ENCODE measurements at places on chromosomes 1 and 21. TPM values are rescaled to one million over a fixed set of nuclear protein-coding genes. Genes with fewer than 3 reads are reported as not detected.

DNA sequence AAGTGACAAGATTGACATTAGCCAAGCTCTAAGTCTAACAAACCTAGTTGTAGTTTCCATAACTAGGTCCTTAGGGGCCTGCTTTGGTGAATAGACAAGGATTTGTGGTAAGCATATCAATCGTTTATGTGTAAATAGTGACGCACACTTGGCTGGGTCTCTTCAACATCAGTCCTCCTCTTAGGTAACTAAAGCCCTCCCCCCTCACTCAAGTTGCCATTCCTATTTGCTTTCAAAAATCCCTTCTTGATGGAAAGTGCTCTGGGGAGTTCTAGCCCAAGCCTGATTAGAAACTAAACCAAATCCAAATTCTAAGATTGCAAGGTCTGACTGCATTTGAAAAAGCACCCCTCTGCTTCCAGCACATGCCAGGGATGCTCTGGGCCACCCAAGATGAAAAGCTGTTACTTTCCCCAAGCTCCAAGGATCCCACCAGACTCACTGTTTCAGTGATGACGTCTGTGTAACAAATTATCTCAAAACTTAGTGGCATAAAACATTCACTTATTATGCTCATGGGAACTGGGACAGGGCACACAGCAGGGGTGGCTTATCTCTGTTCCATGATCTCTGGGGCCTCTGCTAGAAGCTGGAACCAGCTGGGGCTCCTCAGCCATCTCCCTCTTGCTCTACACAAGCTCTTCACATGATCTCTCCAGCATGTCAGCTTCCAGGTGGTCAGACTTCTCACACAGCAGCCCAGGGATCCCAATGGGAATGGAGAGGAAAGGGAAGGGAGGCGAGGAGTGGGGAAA is 74.1 kb downstream of the RRAGC start:
- no peaks in the 10 kb centered on the region for H3K36me3 ChIP-seq
- no peak for DNase-seq
- no peak overlapping the region for H3K27ac ChIP-seq
- H3K27me3 ChIP-seq: peaks cover 2% of the 10 kb centered on the region
- peaks cover 7% of the 10 kb centered on the region for H3K4me1 ChIP-seq
- no peak overlapping the region for H3K4me3 ChIP-seq

- no peaks in the 10 kb centered on the region for H3K27me3 ChIP-seq
- DNase-seq: no peak
- H3K27ac ChIP-seq: no peak overlapping the region
- no peaks in the 10 kb centered on the region for H3K36me3 ChIP-seq
These were observed 27.6 kb upstream of the NBL1 start for GRCh38 chr1:19616489-19616888.

DNA sequence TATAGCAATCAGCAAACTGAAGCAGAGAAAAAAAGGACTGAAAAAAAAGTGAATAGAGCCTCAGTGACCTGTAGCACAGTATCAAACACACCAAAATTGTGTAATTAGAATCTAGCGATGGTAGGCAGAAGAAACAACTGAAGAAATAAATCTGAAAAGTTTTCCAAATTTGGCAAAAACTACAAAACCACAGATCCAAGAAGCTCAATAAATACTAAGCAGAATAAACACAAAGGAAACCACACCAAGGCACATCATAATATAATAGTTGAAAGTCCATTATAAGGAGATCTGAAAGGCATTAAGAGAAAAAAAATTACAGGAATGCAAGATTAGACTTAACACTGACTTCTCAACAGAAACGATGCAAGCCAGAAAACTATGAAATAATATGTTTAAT is 7.1 kb upstream of the IL12RB2 start:
- H3K4me3 ChIP-seq: no peak overlapping the region
- H3K36me3 ChIP-seq: no peaks in the 10 kb centered on the region
- no peaks in the 10 kb centered on the region for H3K4me1 ChIP-seq
- DNase-seq: no peak

DNA sequence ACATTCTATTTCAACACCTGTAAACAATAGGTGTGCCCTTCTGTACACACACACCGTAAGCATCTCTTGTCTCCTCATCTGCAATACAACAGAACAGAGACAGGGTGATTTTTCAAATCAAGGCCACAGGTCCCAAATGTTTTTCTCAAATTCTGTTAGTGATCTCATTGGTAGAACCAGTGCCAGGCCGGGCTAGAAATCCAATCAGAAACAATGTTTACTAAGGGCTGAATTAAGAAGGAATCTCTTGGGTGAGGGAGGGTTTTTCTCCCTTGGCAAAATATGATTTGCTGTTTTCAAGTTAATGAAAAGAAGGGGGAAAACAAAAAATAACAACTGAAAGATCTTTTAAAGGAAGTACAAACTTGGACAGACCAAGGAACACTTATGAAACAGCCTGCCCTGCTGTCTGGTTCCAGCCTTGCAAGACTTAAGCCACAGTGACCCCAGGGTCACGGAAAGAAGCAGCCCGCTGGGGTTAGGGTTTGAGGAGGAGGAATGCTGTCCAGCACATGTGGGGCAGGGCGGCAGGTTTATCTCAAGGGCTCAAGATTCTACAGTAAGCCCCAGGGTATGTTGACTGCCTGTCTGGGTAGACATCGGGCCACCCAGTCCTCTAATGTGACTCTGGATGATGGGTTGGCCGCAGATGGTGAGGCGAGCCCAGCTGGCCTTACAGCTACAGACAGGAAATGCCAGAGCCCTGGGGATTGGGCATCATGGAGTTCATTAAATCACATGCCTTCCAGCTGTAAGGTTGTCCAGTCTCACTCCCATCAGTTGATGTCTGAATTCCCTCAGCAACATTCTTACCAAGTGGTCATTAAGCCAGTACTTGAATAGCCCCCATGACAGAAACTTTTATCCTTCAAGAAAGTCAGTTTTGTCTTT is 73.3 kb upstream of the SLC44A3 start:
- H3K36me3 ChIP-seq: no peaks in the 10 kb centered on the region
- H3K27ac ChIP-seq: no peak overlapping the region
- no peak for DNase-seq
- H3K4me1 ChIP-seq: peaks cover 9% of the 10 kb centered on the region
- H3K27me3 ChIP-seq: peaks cover 2% of the 10 kb centered on the region
- H3K4me3 ChIP-seq: no peak overlapping the region

GRCh38 chr21:32710069-32710784 is 17.6 kb downstream of the SYNJ1 start:
- no peak for DNase-seq
- H3K4me3 ChIP-seq: no peak overlapping the region
- no peaks in the 10 kb centered on the region for H3K27me3 ChIP-seq
- no peaks in the 10 kb centered on the region for H3K36me3 ChIP-seq

- no peaks in the 10 kb centered on the region for H3K4me1 ChIP-seq
- H3K4me3 ChIP-seq: no peak overlapping the region
- H3K36me3 ChIP-seq: no peaks in the 10 kb centered on the region
- H3K27me3 ChIP-seq: no peaks in the 10 kb centered on the region
- H3K27ac ChIP-seq: no peak overlapping the region
These were observed 556.8 kb downstream of the PTPRU start for GRCh38 chr1:29793101-29793546.

GRCh38 chr1:163875927-163876320 is 554.2 kb downstream of the NUF2 start:
- DNase-seq: no peak
- peak overlapping the region; percentile 9 for H3K27ac ChIP-seq

- H3K4me1 ChIP-seq: peaks cover 5% of the 10 kb centered on the region
- H3K36me3 ChIP-seq: no peaks in the 10 kb centered on the region
- DNase-seq: no peak
- H3K27me3 ChIP-seq: no peaks in the 10 kb centered on the region
- no peak overlapping the region for H3K27ac ChIP-seq
These were observed 250.8 kb downstream of the FAM72C start for GRCh38 chr1:143721024-143721373.

Gene ANXA9
- total RNA-seq: not detected

Gene MSH4
- 0.44 TPM for total RNA-seq

DNA sequence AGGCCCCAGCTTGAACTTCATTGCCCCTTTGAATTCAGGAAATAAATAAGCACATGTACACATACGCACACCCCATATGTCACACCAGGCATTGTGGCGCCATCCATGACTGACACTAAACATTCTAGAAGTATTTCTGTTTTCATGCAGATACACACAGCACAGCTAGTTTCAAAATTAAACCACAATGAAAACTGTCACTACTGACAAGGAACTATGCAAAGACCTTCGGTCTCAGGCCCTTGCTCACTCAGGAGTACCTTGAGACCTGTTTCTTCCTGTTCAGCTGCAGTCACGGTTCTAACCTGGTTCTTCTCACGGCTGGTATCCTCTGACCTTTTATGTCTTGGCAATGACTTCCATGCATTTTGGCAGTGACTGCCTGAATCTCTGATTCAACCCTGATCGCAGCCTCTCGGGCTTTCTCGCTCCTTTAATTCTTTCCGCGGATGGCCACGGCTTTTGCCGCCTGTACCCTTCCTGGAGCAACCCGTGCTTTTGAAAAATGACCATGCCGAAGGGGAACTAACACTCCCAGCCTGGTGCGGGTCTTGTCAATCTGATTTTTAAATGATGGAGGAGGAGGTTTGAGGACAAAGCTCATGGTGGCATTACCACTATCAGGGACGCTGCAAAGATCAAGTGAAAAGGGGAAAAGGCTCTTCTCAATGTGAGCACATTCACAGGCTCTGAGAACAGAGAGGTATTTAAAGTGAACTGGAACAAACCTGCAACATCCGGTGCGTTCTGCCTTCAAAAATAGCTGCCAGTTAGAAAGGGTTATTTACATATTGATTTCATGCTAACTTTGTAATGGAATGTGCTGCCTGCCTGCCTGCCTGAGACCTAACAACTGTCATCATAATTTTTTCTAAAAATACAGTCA is 384.6 kb downstream of the RRAGC start:
- H3K4me1 ChIP-seq: peaks cover 8% of the 10 kb centered on the region
- H3K36me3 ChIP-seq: no peaks in the 10 kb centered on the region
- DNase-seq: no peak
- peaks cover 2% of the 10 kb centered on the region for H3K27me3 ChIP-seq

Gene SSX2IP
- 7.3 TPM for total RNA-seq

GRCh38 chr1:94020764-94021579 is 100.0 kb downstream of the ABCA4 start:
- peaks cover 5% of the 10 kb centered on the region for H3K27me3 ChIP-seq
- H3K36me3 ChIP-seq: peaks cover 31% of the 10 kb centered on the region
- peak overlapping the region; percentile 34 for H3K27ac ChIP-seq
- peaks cover 37% of the 10 kb centered on the region for H3K4me1 ChIP-seq

GRCh38 chr1:198656500-198656932 is 17.7 kb downstream of the PTPRC start:
- no peak for DNase-seq
- H3K36me3 ChIP-seq: no peaks in the 10 kb centered on the region
- peak overlapping the region; percentile 59 for H3K27ac ChIP-seq
- peaks cover 2% of the 10 kb centered on the region for H3K27me3 ChIP-seq
- H3K4me3 ChIP-seq: no peak overlapping the region

- H3K27ac ChIP-seq: no peak overlapping the region
- H3K4me1 ChIP-seq: no peaks in the 10 kb centered on the region
- no peak overlapping the region for H3K4me3 ChIP-seq
- H3K27me3 ChIP-seq: no peaks in the 10 kb centered on the region
- no peaks in the 10 kb centered on the region for H3K36me3 ChIP-seq
These were observed 279.5 kb downstream of the DUSP10 start for GRCh38 chr1:221462345-221462744.

DNA sequence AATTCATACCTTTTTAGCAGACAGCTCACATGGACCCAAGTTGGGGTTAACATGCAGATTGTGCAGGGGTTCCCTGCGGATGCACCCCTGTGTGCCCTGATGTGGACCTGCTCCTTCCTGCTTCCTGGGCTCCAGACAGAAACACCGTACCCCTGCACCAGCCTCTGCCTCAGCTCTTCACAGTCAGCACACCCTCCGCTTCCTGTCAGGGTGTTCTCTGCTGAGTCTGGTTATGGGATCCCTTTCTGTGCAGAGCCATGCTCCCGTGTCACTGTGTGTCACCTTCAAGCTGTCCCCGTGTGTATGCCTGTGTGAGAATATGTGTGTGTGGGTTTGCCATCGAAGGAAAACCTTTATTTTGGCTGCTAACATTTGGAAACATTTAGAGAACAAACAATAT is 48.7 kb upstream of the KCNJ15 start:
- H3K4me3 ChIP-seq: no peak overlapping the region
- peaks cover 3% of the 10 kb centered on the region for H3K27me3 ChIP-seq
- peaks cover 13% of the 10 kb centered on the region for H3K36me3 ChIP-seq
- peak overlapping the region; percentile 3 for H3K27ac ChIP-seq

GRCh38 chr1:42891465-42892138 is 45.2 kb downstream of the ZNF691 start:
- no peaks in the 10 kb centered on the region for H3K27me3 ChIP-seq
- H3K4me3 ChIP-seq: no peak overlapping the region
- no peaks in the 10 kb centered on the region for H3K36me3 ChIP-seq
- DNase-seq: no peak

Gene ACOT11
- 35.6 TPM for total RNA-seq

- H3K36me3 ChIP-seq: no peaks in the 10 kb centered on the region
- peaks cover 41% of the 10 kb centered on the region for H3K4me1 ChIP-seq
- H3K4me3 ChIP-seq: no peak overlapping the region
- peaks cover 3% of the 10 kb centered on the region for H3K27me3 ChIP-seq
These were observed 336.0 kb upstream of the NR5A2 start for GRCh38 chr1:199691540-199691939.

Gene TMEM200B
- 0.95 TPM for total RNA-seq

GRCh38 chr1:238177960-238178645 is 287.4 kb upstream of the ZP4 start:
- H3K27ac ChIP-seq: no peak overlapping the region
- DNase-seq: no peak
- no peaks in the 10 kb centered on the region for H3K4me1 ChIP-seq
- H3K27me3 ChIP-seq: peaks cover 1% of the 10 kb centered on the region
- no peak overlapping the region for H3K4me3 ChIP-seq

Gene KCNQ4
- total RNA-seq: 1.5 TPM

Gene ACTL8
- total RNA-seq: 0.26 TPM

Gene CELA3B
- not detected for total RNA-seq

DNA sequence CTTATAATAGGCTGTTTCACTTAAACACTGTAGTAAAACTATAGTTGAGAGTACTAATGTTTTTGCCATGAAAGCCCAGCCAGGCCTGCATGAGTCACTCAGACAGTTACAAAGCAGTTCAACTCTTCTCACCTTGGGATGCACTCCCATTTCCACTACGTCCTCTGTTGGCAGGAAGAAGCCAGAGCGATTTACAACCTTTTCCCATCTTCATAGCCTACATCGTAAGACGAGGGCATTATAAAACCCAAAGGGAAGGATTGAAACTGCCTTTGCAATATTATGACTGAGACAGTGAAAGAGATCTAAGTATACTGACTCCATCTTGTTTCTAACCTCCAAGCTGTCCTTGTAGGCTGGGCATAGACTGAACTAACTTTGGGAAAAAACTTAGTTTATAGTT is 71.8 kb upstream of the CSF1 start:
- H3K4me1 ChIP-seq: no peaks in the 10 kb centered on the region
- no peak overlapping the region for H3K27ac ChIP-seq
- no peak for DNase-seq
- no peak overlapping the region for H3K4me3 ChIP-seq
- no peaks in the 10 kb centered on the region for H3K27me3 ChIP-seq

DNA sequence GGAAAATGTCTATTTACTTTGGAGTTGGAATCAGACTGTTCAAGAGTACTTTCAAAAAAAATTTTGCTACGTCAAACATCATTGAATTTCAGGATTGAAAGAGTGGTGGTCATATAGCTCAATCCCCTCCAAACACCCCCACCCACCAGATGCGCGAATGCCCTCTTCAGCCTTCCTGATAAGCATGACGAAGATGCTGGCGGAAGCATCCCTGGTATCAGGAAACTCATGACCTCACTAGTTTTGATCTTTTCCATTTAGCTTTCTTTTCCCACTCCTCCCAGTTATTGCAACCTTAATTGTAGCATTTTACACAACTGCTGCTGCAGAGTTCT is 104.4 kb downstream of the LEPR start:
- DNase-seq: no peak
- peaks cover 8% of the 10 kb centered on the region for H3K4me1 ChIP-seq
- peaks cover 6% of the 10 kb centered on the region for H3K27me3 ChIP-seq
- H3K4me3 ChIP-seq: peak overlapping the region; percentile 90
- no peaks in the 10 kb centered on the region for H3K36me3 ChIP-seq
- no peak overlapping the region for H3K27ac ChIP-seq
